ENCODE measurements at places on chromosomes 11 and 22.

GRCh38 chr11:117407016-117407415 lies 79.4 kb downstream of the CEP164 start:
- no peak for DNase-seq

DNA sequence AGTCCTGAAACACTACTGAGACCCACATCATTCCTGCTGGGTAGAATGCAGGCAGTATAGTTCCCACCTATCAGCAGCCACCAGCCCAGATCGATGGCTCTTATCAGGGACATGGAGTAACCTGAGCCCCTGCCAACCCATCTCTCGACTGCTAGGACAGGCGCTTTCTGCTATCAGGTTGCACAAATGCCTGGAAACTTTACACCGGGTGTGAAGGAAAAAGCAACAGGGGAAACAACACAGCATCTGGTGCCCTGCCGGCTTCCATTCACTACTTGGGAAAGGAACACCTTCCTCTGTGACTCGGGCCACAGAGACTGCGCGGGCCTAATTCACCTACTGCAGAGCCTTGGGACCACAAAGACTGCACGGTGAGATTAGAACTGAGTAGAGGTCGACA lies 18.5 kb downstream of the RBFOX2 start:
- DNase-seq = no peak

DNA sequence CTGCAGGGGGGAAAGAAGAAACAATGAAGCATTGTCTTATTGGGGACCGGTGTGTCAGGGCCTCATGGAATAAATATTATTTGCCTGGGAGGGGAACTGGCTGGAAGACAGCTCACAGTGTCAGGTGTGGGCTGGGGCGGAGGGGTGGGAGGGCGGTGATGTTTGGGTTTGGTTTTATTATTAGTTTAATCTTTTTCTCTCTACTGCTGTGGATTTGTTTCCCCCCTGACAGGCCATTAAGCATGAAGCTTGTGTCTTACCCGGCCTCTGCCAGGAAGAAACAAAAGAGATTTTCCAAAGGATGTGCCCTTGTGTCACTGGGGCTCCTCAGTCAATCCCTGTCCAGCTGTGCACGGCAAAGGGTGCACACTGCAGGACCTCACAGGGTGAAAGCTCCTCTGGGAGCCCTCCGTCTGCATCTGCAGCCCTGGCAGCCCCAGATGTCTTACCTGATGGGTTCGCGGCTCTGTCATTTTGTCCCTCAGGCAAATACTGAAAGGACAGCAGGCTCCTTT lies 203.1 kb upstream of the TMEM45B start:
- DNase-seq = no peak

DNA sequence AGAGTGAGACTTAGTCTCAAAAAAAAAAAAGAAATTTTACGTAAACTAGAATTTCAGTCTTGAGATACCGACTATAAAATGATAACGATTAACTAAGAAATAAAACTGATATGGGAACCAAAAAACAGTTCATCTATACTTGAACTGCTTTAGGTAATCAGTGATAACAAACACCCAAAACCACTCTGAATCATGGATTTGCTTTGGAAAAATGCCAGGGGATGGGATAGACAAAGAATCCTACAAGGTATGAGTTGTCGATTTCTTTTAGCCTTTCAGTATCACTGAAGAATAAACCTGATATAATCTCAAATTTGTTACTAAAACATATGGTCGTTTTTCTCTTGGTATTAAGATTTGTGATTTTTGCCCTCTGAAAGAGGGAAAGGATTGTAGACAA lies 13.7 kb downstream of the CSTF3 start:
- no peak for DNase-seq

DNA sequence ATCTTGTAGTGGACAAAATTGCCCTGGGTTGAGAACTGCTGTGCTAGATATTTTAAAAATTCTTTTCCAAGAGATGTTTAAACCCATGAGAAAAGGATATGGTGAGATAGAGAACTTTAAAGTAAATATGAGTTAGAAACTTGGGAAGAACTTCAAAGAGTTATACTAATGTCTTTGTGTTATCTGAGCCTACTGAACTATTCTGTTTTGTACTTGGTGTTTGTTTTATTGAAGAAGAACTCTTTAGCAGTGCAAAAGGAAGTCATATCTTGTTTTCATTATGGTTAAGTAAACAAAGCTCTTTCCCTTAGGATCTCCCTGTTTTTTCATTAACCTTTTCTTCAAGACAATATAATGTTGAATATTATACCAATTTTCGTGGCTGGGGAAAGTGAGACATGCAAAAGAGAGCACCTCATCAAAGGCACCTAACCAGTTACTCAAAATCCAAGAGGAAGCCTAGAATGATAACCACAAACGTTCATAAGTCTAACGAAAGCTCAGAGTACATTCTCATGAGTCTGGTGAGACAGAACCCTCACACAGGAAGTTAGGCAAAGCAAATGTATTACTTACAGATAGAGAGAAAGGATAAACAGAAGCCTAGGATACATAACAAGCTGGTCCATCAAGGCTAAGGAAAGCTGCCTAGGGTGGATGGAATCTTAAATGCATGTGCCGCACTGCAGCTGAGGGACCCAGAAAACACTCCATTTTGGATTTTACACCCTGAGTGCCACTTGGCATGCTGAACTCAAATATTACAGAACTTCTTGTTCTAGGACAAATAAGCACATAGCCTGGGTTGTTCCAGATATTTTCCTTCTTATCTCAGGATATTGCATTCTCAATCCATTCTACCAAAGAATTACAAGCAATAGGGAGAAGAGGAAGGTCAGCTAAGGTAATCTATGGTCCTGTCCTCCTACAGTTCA lies 112.5 kb upstream of the ANO3 start:
- DNase-seq = no peak

Measured in activated T-helper 1 cell treated with Interleukin-2 at 50 U/mL for 16 hours (primary cell).